ENCODE measurements at places on chromosomes 3 and 15.

GRCh38 chr3:112672716-112673541 lies 32.0 kb upstream of the CCDC80 start:
- no peak for DNase-seq

DNA sequence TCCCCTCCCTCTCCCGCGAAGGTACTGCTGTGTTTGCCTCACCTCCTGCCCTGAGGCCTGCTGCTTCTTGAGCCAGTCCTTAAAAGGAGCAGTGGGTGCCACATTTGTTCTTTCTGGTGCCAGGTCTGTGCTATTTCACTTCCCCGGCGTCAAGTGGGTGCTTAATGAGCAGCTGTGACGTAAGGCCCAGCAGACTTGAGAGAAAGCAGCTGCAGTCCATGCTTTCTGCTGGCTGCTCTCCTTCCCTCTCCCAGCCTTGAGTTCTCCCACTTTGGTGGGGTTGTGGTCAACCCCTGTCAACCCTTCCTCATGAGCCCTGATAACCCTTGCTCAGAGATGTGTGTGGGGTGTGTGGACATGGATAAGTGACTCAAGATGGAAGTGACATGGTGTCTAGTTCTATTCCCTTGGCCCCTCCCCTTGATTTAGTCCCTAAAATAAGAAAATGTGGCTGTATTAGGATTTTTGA lies 6.9 kb downstream of the INAFM2 start:
- DNase-seq, result no peak

GRCh38 chr3:70177881-70178645 lies 134.4 kb downstream of the MDFIC2 start:
- no peak for DNase-seq

DNA sequence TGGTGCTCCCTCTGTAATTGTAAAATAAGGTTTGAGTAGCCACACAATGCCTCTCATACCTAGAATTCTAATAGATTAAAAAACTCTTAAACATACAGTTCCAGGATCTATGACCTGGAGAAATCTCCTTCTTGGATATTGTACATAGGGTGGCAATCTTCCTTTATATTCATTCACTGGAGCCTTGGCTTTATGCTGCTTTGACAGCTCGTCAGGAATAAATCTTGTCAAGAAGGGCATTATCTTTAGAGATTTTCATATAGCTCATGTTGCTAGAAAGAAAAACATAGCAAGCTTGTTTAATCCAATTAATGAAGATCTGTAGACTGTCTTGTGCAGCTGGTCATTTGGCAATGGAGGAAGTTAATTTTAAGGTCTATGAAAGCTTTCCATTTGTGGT lies 131.1 kb downstream of the PYDC2 start:
- no peak for DNase-seq

DNA sequence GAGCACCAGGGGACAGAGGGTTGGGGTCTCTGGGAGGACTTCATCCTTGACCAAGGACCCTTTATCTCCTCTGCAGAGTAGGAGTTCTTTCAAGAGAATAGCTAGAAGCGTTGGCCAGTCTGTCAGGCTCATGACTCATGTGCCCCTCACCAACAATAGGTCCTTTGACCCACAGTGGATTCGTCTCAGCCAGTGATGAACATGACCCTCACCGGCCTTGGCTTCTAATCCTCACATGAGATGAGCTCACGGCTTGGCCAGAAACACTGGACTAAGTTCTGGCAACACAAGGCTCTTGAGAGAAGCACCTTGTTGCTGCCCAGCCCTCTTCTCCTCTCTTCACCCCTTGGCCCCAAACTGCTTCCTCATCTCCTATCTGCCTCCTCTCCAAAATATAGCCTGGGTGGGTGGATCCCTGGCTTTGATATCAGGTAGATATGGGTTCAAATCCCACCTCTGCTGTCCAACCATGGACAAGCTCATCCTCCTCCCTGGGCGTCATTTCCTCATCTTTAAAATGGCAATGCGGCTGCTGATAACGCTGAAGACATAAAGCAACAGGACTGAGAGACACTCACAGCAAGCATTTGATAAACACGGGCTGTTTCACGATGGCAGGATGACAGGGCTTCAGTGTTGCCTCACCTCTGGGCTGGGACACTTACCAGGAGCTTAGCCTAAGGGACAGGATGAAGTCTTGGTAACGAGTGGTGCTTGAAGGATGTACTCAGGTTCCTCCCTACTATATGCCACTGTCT lies 446.7 kb upstream of the PROK2 start:
- DNase-seq, result no peak

GRCh38 chr15:80374441-80374840 lies 29.7 kb upstream of the ARNT2 start:
- DNase-seq, result no peak

DNA sequence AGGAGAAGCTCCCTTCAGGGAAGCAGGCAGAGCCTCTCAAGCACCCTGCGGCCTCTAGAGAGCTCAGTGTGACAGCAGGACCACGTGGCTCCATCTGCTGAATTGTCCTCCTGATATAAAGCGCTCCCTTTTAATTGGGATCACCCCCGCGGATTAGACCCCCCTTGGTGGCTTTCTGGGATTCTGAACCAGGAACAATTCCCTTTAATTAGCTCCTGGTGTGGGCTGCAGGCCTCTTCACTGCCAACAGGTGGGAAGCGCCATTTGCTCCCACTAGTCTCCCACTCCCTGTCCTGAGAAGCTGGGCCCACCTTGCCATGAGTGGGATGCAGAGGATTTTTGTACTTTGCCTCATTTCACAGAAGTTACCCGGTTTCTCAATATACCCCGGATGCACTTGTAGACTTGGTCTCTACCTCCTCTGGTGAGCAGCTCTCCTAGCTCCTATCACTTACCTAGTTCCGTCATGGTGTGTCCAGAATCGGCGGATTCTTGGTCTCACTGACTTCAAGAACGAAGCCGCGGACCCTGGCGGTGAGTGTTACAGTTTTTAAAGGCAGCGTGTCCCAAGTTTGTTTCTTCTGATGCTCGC lies 592 bp downstream of the PGPEP1L start:
- no peak for DNase-seq

DNA sequence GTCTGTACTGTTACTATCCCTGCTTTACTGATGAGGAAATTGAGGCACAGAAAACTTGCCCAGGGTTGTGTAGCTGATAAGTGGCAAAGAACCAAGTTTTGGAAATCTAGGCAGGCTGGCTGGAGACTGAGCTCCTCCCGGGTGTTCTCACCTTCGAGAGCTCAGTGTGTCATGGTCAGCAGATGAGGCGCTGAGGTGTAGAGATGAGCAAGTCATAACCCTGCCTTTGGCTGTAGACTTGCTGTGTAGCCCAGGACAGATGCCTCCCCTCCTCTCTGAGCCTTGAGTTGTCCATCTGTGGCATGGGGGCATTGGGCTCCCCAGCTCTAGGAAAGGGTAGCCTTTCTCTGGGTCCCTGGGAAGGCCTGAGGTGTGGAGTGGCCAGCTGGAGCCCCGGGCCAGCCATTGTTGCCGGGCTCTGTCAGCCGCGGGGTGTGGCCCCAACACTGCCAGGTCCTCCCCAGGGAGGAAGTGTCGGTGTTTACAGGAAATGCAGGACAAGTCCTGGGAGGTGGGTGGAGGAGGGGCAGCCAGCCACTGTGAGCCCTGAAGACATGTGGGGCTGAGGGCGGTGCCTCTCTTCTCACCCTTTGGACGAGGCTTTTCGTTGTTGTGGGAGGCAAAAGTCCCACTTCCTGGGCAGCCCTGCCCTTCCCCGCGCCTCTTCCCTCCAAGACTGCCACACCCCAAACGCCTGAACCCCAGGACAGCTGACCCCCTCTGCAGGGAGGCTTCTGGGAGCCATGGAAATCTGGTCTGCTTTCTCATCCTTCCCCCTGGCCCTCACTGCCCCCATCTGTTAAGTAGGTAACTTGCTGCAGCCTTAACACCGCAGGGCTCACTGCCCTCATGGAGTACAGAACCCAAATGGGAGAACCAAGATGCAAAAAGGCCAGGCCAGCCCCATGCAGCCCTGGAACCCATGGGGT lies 29.1 kb downstream of the FGD5 start:
- no peak for DNase-seq

DNA sequence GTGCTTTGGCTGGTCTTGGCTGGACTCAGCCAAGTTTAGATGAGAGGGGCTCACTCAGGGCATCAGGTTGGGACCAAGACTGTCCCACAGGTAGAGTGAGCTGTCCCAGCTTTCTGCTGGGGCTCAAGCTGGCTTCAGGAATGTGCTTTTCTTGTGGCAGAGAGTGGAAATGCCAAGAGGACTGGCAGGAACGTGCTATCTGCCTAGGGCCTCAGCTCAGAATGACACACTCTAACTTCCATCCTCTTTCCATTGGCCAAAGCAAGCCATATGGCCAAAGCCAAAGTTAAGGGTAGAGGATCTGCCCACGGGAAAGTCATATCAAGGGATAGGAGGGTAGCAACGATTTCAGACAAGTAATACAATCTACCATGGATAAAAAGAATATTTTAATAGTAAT lies 178.8 kb downstream of the ABHD5 start:
- DNase-seq, result no peak

GRCh38 chr3:179174898-179175297 lies 26.7 kb downstream of the PIK3CA start:
- no peak for DNase-seq

DNA sequence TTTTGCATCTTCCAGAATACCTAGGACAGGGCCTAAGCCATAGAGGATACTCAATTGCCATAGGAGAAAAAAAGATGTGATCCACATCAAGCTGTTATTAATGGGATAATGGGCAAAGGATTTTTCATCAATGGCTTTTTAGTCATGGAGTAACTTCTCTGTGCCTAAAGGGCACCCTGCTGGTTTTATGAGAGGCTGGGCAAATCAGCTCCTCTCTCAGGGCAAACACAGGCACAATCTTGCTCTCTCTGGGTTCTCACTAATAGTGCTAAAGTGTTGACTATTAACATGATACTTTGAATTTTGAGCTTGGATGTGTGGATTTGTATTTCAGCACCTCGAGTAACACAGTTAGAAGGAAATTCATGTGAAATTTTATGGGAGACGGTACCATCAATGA lies 67.6 kb downstream of the GHSR start:
- DNase-seq, result no peak

DNA sequence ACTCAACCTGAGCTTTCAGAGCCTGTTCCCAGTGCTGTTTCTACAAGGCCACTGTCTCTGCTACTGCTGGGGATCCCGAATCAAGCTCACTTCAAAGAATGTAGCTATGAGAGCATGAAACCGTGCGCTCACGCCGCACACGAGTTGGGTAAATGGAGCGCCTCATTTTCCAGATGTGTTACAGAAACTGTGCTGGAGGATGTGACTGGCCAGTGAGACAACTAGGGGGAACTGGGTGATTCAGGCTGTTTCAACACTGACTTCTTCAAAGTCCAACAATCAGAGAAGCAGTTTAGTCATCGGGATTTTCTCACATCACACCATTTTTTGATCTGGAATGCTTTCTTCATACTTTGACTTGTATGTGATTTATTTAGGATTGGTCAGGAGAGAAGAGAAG lies 3.5 kb downstream of the ZNF710 start:
- DNase-seq, result no peak

GRCh38 chr15:59995568-59996297 lies 8.4 kb upstream of the FOXB1 start:
- no peak for DNase-seq

- DNase-seq, result no peak
These were observed 13.1 kb upstream of the CX3CR1 start for GRCh38 chr3:39292961-39293360.

- no peak for DNase-seq
These were observed 187.6 kb downstream of the EBLN2 start for GRCh38 chr3:73249047-73249446.

GRCh38 chr15:34883633-34884032 lies 85.9 kb downstream of the AQR start:
- no peak for DNase-seq

DNA sequence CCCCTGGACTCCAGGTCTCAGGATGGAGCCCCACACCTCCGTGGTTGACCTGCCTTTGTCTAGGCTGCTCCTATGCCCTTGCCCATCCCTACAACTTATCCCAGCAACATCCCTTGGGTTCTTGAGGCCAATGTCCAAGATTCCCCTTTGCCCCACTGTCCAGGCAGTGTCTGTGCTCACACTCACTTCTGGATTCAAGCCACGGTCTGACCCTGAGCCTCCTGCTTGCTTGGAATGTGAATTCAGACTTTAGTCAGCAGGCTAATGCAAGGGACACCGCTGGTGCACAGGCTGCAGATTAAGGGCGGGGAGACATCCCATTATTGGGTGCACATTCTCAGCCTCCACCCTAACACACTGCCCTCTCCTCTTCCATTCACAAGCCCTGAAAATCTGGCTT lies 154.1 kb downstream of the WNT5A start:
- DNase-seq, result no peak

DNA sequence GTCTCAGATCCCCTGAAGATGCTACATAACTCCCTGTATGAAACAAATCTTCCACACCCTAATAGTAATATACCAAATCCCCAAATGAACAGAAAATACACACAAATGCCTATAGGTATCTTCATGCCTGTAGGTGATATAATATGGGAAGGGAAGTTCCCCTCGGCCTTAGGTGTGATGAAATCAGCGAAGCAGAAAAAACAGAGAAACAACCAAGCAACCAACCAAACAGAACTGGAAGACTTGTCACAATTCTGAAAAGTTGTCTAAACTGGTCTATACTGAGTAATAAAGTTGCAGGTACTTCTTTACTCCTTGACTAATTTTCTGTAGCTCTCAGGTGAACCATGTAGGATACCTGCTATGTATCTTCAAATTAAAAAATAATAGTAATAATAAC lies 82.2 kb upstream of the SATB1 start:
- no peak for DNase-seq

GRCh38 chr15:73754461-73754860 lies 1.3 kb upstream of the INSYN1 start:
- no peak for DNase-seq

DNA sequence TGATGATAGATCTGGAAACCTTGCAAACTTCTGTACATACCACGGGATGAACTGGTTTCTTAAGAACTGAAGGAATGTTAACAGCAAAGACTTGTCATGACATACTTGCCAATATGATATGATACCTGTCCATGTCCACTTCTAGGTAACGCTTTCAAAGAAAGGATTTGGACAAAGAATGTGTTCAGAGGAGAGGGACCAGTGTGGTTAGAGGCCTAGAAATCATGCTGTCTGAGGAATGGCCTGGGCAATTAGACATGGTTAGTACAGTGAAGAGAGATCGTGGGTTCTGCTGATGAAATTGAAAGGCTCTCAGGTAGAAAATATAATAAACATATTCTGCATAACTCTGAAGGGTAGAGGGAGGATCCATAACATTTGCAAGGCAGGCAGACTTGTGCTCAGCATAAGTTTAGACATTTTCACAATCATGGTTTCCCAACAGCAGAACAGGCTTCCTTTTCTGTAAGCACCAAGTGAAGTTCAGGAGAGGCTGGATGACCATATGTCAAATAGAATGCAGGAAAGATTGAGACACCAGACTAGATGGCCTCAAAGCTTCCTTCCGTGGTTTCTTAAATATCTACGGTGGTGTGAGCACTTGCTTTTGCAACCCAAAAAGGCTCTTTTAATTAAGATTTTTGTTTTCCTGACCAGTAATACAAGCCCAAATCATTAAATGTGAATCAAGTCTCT lies 39.9 kb downstream of the TGFBR2 start:
- DNase-seq, result no peak

DNA sequence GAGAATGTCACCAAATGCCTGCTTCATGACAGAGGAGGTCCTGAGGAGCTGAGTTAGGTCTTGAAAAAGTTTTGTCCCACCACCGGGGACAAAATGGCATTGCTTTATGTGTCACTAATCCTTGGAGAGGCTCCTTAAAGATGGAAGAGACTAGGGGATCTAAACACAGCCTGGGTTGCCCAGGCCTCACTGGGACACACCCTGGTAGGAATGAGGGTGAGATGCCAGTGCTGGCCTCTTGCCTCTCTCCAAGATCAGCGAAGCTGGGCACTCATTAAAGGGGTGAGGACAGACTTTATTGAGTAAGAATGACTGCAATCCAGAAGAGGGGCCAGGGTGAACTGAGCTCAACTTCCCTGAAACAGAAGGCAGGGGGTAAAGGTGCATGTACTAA lies 58.5 kb upstream of the KLF13 start:
- DNase-seq, result no peak
